ENCODE measurements at places on chromosomes 4 and X. TPM values are rescaled to one million over a fixed set of nuclear protein-coding genes. Genes with fewer than 3 reads are reported as not detected.

ARAF gene
- total RNA-seq, result 86.8 TPM

CXCL9 gene
- total RNA-seq, result 372 TPM

PNMA6F gene
- total RNA-seq, result not detected

PRPS1 gene
- total RNA-seq, result 21.5 TPM

TMEM255A gene
- 0.38 TPM for total RNA-seq

KDR gene
- total RNA-seq, result 18.1 TPM

EDA gene
- total RNA-seq, result 11.4 TPM

FGF13 gene
- total RNA-seq, result 1.6 TPM

FOXP3 gene
- total RNA-seq, result not detected

SMAD1 gene
- 10.5 TPM for total RNA-seq

TREX2 gene
- 0.29 TPM for total RNA-seq

Measured in heart left ventricle (tissue), 16 donors.